CD4-positive, alpha-beta T cell treated with Interleukin-21 for 1 hour (primary cell): ENCODE measurements at places on chromosomes 13 and 19.

DNA sequence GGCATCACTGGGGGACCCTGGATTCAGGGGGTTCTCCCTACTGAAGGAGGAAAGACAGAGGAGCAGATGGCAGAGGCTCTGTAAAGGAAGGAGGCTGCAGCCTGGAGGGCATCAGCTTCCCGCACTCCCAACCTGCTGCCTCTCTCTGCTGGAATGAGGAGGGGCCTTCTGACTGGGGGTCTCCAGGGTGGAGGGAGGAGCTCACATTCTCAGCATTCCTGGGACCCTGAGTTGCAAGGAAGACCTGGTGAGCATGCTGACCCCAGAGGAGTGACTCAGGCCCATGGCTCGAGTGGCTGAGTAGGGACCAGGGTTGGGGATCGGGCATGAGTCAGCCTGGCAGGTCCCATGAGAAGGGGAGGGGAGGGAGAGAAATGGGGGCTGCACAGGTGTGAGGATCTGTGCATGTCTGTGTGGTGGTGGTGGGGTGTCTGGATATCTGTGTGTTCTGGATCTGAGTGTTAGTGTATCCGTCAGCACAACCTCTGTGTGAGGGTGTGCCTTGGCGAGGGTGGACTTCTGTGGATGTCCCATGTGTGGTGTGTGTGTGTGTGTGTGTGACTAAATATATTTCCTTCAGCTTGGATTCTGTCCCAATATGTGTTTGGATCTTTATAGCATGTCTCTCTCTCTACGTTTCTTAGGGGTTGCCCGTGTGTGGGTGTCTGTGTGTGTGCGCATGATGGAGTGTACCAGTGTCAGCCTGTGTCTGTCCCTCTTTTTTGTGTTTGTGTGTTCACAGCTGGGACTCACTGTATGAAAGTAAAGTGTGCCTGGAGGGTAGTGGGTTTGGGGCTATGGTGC lies 4.6 kb downstream of the AXL start:
- no peak for DNase-seq

GRCh38 chr19:49988433-49988832 lies 27.5 kb upstream of the SIGLEC11 start:
- no peak for DNase-seq

DNA sequence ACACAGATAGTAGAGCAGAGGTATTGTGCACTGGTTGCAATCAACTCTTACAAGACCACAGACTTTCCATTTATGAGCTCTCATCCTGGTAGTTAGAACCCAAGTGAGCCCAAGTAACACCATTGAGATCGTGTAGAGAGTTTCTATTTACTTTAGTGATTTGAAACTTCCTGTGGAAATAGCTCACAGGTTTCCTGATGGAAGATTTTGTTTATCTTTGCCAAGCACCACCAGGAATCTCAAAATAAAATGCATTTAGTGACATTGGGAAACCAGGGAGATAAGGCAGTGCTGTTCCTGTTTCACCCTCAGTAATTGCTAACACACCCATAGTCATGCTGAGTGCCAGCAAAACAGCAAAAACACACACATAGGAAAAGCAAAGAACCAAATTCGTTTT lies 102.5 kb downstream of the FLT1 start:
- no peak for DNase-seq

DNA sequence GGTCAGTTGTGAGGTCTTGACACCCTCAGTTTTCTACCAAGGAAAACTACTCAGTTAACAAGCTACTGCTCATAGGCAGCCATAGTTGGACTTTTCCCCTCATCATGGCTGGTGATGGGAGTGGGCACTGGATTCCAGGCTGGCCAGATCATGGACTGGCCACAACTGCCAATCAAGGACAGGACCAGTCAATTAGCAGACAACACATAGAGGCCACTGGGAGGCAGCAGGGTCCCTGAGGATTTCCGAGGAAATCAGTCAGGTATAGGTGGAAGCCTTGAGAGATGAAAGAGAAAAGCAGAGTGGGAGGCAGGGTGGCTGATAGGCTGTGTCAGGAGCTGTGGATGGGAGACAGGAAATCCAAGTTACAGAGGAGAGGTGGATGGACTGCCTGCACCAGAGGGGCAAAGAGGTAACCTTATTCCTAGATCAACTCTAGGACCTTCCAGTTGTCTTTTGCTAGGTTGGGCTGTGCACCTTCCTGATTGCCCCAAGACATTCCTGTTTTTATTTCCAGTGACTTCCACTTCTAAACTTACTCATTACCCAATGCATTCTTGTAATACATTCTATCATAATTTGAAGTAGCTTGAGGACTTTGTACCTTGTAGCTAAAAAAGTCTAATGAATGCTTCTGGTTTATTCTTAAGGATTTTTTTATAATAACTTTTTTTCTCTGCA lies 361.8 kb downstream of the KCNRG start:
- DNase-seq, result no peak

DNA sequence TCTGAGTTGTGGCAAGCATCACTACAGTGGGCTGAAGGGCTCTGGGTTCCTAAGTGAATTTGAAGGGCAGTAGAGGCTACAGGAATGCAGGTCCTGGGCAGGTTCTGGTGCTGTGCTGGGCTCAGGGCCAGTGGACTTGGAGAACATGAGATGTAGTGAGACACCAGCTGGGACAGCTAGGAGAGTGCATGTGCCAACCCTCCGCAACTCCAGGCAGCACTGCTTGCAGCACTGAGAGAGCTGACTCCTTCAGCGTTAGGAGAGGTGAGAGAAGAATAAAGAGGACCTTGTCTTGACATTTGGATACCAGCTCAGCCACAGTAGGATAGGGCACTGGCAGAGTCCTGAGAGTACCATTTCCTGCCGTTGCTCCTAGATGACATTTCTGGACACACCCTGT lies 739.9 kb upstream of the PRR20A start:
- no peak for DNase-seq

GRCh38 chr13:42377640-42378382 lies 105.9 kb downstream of the AKAP11 start:
- DNase-seq, result peak; percentile 64

GRCh38 chr13:20608438-20609020 lies 41.6 kb downstream of the IFT88 start:
- no peak for DNase-seq

DNA sequence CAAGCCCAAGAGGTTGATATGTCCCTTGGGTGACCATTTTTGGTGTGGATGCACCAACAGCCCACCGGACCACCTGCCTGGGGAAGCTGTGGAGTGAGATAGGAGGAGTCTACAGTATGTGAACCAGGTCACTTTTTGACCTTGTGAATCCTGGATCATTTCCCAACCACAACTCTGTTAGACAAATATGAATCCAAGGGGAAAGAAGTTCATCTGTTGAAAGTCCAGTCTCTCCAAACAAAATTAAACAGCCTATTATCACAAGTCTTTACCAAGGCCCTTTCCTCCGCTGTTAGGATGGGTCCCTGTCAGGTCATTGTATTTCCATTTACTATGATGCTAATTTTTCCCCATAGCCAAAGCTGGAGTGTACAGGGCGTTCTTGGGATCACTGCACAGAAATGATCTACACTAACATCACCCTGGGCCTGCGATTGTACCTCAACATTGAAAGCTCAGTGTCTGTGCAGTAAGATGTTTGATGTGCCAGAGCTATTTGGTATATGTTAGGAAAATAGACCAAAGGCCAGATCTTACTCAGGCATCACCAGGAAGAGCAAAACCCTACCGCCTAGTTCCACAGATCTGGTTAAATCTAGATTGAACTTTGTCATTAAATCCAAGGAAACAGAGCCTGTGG lies 117.1 kb downstream of the STARD13 start:
- no peak for DNase-seq

DNA sequence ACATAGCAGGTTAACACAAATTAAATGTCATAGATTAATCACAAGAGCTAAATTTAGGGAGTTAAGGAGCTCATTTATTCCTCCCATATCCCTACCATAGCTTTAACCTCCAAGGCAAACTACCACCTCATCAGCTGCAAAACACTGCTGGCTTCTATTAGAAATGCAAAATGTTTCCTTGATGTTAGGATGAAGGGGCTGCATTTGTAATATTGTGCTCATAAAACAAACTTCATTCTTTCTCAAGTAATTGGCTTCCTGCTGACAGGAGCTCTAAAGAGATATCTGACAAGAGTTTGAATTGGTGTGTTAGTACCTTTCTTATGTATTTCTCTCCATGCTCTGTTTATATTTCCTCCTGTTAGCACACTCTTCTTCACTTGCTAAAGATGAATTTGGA lies 152.1 kb downstream of the OLFM4 start:
- DNase-seq, result no peak

- no peak for DNase-seq
These were observed 3.2 kb downstream of the SERPINE3 start for GRCh38 chr13:51342706-51343105.

DNA sequence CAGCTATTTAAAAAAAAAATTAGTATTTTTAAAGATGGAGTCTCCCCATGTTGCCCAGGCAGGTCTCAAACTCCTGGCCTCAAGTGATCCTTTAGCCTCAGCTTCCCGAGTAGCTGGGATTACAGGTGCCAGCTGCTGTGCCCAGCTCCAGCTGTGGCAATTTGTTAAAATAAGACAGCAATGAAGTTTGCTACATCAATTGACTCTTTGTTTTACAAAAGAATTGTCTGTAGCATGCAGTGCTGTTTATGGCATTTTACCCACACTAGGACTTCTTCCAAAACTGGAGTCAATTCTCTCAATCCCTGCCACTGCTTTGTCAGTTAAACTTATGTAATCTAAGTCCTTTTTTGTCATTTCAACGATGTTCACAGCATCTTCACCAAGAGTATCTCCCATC lies 49.3 kb downstream of the NDFIP2 start:
- no peak for DNase-seq

DNA sequence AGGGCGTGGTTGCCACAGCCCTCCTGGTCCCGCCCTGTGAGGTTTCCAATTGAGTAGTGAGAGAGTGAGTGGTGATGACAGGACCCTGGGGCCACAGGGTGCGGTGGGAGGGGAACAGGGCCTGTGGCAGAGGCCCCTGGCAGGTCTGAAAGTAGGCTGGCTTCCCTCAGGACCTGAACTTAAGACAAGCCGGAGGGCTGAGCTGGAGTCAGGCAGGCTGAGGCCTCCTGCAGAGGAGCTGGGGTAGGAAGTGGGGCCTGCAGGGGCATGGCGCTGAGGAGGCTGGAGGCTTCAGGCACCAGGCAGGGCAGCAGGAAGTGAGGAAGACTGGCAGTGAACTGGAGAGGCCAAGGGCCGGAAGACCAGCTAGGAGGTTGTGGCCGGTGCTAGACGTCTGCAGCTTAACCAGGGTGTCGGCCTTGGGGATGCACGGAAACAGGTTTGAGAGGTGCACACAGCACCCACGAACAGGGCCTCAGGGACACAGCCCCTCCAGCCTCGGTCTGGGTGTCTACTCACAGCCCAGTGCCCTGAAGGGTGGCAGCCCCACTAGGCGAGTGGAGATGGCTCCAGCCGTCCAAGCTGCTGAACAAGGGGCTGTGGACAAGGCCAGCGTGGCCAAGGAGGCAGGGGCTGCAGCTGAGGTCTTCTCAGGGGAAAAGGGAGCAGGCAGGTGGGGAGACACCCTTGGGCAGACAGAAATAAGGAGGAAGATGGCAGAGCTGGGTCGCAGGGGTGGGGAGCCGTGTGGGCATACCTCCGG lies 17.8 kb downstream of the POP4 start:
- DNase-seq, result peak; percentile 29

DNA sequence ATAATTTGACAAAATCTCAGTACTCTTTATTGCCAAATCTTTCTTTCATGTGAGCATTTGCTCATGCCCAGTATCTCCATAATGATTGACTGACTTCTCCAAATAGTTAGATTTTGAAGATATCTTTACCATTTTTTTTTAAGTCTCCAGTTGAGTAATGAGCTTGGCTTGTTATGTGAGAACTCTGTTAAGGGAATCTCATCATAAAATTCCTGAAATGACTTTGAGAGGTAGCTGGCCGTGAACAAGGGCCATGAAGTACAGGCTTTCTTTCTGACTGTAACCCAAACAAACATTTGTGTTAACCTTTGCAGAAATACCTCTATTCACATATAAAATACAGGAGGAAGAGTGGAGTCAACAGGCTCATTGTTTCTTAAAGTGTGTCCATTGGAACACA lies 449.7 kb downstream of the IRS2 start:
- DNase-seq, result no peak

DNA sequence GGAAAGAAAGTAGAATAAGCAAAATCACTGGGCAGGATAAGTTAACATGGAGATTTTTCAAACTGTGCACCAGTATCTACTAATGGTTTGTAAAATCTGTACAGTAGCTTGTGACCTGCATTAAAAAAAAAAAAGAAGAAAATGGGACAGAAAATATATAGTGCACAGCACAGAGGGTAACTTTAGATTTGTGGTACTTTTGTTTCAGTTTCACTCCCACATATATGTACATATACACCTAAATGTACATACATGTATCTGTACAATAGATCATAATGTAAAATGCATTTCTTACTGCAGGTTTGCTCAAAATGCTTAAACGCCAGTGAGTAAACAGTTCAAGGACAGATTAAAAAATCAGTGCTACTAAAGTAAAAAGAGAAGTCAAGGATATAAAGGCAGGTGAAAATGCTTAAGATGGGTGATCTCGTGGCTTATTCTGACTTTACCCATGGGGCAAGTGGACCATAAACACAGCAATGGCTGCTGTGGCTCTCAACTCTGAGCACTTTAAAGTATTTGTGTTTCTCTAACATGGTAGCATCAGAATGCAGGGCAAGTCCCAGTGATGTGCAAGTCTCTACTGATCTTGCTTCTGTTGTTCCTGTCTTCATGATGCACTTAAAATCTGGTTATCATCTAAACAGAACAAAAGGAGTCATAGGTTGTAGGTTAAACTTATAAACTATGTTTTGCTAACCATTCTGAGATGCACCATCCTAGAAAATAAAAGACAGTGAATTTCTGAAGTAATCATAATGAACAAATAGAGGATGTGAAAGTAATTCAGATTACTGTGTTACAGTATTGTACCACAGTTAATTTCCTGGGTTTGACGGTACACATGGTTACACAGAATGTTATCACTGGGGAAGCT lies 112.3 kb downstream of the MIPEP start:
- DNase-seq, result no peak

- DNase-seq, result no peak
These were observed 45.5 kb downstream of the COL4A1 start for GRCh38 chr13:110261166-110262081.

DNA sequence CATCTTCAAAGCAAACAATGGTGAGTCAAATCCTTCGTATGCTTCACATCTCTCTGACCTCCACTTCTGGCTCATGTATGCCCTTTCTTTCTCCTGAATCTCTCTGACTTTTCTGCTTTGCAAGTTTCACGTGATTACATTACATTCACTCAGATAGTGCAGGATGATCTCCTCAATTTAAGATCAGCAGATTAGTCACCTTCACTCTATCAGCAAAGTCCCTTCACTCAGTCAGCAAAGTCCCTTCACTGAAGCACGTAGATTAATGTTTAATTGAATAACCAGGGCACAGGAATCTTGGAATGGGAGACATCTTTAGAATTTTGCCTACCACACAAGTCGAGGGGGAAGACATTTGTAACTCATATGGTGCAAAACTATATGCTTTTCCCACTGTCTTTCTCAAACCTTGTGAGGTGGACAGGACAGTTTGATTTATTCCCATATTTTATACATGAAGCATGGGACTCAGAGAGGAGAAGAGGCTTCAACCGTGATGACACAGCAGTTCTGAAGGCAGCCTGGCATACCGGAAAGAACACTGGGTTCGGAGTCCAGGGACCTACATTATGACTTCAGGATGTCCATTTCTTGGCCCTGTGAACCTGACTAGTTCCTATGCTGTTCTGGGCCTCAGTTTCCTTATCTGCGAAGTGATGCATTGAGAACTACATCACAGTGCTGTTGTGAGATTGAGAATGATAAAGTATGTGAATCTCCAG lies 23.3 kb downstream of the SIGLECL1 start:
- DNase-seq, result no peak

GRCh38 chr13:25046274-25046984 lies 49.5 kb upstream of the PABPC3 start:
- no peak for DNase-seq
